ENCODE measurements at places on chromosomes 1 and 21.
A peak's percentile ranks its signal among the peaks of the same experiment; 100 is the strongest.

GRCh38 chr1:9349331-9349851, 56.7 kb downstream of the SPSB1 start:
- peak; percentile 66 for DNase-seq

DNA sequence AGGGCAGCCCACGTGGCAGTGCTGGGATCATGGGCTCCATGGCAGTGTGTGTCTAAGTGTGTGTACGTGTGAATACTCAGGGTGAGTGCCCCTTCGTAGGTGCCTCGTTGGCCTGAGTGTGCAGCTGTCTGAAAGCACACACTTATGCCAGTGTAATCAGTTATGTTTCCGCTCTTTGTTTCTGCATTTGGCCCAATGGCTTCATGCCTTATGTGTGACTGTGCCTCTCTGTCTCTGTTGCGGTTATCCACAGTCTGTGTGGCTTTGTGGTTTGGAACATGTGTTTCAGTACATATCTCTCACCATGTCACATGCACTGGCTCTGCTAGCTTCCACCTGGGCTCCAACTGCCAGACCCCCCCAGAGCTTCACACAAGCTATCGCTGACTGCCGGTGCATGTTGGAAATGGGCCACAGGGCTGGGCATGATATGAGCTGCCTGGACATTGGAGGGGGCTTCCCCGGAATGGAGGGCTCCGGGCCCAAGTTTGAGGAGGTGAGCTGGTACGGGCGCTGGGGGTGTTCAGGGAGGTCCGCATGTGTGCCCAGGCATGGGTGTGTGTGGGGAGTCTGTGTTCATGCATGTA, 70.3 kb upstream of the TINAGL1 start:
- peak; percentile 77 for DNase-seq

DNA sequence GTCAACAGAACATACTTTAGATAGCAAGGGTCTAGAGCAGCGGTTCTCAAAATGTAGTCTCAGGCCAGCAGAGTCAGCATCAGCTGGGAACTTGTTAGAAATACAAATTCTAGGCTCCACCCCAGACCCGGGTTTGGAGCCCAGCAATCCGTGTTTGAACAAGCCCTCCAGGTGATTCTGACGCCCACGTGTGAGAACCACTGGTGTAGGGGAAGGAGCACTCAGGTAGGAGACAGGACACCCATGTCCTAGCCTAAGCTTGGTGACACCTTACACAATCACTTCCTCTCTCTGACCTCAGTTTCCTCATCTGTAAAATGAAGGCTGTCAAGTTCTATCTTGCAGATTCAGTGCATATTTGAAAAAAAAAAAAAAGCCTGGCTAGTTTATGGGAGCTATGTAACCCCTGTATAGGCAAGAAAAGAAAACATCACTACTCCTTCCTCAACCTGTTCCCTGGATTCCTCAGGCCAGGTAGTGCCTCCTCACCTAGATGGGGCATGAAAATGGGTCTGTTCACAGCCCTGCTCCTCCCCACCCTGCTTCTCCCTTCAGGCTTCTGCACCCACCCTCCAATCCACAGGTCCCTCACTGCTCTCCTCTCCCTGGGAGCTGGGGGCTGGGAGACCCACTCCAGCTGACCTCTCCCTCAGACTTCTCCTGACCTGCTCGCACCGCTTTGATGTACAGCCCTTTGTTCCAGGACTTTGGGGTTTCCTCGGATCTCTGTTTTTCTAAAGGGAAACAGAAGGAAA, 7.1 kb upstream of the PHLDA3 start:
- no peak for DNase-seq

GRCh38 chr1:41427122-41427913, 57.2 kb downstream of the EDN2 start:
- peak; percentile 29 for DNase-seq

GRCh38 chr1:223137455-223138085, 5.5 kb downstream of the TLR5 start:
- DNase-seq: peak; percentile 71

All from EH (cell line).